ENCODE measurements at places on chromosomes 2 and 18. TPM values are rescaled to one million over a fixed set of nuclear protein-coding genes. Genes with fewer than 3 reads are reported as not detected.
A peak's percentile ranks its signal among the peaks of the same experiment; 100 is the strongest.

DNA sequence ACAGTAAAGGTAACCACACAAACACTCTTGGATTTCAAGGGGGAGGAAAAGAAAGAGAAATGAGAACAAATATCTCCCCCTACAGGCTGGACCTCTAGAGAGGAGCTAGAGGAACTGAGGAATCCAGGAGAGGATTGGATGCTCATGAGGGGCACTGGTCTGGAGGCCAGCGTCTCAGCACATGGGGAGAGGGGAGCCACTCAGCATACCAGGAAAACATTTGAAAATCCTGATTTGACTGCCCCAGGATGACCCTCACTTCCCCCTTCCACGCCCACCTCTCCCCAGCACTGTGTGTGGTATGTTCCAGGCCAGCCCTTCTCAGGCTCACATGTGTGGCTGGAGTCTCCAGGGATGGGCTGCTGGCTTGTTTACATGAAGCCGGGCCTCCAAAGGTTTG is 396.8 kb upstream of the ID2 start:
- peak; percentile 30 for DNase-seq

DNA sequence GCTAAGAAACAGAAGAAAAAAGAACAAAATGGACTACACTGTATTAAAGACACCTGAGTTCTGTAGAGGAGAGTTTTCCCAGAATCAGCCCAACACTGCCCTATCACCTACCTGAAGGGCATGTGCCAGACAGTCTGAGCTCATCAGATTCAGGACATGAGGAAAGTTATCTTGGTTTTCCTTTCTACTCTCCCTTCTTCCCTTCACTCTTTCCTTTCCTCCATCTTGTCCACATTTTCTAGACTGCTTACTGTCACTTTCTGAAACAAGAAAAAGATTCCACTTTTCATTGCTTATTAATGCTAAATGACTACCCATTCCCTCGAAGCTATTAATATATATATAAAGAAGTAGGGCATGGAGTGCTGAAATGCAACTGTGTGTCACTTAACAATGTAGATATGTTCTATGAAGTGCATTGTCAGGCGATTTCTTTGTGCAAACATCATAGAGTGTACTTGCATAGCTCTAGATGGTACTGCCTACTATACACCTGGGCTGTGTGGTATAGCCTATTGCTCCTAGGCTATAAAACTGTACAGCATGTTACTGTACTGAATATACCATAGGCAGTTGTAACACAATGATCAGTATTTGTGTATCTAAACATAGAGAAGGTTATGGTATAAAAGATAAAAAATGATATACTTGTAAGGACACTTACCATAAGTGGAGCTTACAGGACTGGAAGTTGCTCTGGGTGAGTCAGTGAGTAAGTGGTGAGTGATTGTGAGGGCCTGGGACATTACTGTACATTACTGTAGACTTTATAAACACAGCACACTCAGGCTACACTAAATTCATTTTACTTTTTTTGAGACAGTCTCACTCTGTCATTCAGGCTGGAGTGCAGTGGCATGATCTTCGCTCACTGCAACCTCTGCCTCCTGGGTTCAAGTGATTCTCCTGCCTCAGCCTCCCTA is 145.5 kb upstream of the ITGA6 start:
- DNase-seq, result peak; percentile 58

GRCh38 chr18:30862900-30863299 is 179.6 kb downstream of the DSC3 start:
- no peak for DNase-seq

SGO2 gene
- total RNA-seq, result 23.3 TPM

RND3 gene
- 321 TPM for total RNA-seq

All from fibroblast of the aortic adventitia (primary cell).